Lung (tissue), 17 donors: ENCODE measurements at places on chromosomes 6 and 20.

DNA sequence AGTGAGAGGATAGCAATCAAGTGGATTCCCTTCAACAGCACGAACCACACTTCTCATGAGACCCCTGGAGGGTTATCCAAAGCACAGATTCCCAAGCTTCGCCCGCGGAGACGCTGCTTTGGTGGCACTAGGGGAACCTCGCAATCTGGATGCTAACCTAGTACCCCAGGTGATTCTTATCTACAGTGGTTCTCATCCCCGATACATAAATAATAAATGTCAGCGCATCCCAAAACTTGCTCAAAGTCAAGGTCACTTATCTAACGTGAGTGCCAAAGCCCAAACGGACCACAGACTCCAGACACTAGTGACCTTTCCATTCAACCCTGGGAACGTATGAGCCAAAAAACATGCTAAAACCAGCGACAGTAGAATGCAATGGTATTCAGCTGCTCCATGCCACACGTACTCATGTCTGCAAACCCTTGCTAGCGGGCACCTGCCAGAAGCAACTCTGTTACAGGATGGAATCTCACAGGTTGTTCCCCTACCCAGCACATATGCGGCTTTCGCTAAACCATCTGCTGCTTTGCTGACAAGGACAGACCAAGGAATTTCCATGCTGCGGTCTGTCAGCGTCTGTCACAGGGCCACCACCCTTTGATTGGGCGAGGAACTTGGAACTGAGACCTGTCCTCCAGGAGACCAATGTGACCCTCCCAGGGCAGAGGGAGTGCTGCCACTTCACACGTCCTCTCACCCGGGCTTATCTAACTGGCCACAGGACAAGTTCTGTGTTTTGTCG is 16.8 kb downstream of the MYLK4 start:
- DNase-seq: no peak

DNA sequence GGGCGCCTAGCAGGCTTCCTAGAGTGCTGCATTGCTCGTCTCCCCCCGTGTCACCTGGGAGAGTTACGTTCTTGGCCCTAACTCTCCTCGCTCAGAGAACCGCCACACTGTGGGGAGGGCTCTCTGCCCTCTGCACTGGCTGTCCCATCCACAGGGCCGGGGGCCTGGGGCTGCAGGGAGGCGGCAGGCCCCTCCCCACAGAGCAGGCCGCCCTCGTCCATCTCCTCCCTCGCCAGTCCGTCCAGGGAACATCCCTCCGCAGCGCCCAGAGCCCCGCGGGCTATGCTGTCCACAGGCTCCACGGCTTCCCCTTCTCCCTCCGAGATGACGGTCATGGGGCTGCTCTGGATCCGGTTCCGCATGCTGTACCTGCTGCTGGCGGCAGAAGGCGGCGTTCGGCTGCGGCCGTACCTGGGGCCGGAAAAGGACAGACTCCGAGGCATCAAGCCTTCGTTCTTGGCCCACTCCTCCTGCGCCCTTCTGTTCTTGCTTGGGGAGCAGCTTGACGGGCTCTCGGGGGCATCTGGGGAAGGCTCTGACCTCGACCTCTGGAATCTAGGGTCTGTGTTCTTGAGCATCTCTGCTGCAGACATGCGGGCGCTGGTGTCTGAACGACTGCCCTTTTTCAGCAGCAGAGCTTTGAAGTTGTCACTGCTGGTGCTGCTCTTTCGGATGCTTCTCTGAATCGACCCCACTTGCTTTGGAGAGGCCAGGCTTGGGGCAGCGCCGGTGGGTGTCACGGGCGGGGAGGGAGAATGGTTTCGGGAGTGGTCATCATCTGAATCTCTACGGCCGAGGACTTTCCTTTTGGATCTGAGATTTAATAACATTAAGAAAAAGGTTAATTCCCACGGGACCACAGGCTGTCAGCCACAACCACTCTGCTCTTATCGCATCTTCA is 20.2 kb downstream of the HEBP2 start:
- no peak for DNase-seq

DNA sequence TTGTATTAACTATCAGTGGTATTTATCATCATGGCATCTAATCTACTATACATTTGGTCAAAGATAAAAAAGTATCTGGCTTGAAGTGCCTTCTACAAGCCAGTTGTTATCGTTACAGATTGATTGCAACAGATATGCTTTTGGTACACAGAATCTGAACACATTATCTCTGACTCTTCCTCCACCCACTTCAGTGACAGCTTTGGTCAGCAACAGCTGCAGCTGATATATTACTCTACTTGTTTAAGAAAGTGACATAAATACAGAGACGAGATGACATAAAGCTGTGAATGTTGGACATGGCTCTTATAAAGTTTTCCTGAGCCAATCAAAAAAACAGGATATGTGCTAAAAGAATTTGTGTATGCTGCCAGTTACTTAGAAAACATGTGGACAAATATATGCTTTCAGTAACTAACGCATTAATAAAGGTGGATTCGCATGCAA is 77.6 kb downstream of the HIVEP2 start:
- peak; percentile 71 for DNase-seq

GRCh38 chr6:13203145-13203544 is 125.2 kb downstream of the TBC1D7 start:
- DNase-seq: no peak

DNA sequence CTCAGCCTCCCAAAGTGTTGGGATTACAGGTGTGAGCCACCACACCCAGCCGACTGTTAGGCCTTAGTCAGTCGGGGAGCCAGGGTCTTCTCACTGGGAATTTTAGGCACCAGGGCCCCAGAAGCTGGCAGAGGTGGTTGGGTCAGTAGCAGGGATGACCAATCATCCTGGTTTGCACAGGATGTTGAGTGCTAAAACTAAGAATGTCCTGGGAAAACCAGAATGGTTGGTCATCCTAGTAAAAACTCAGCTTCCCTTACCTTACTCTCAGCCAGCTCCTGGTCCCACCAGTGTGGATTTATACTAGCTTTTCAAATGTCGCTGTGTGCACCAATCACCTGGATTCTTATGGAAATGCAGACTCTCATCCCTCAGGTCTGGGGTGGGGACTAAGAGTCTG is 31.8 kb downstream of the KCNG1 start:
- DNase-seq: no peak

- DNase-seq: no peak
Measured at GRCh38 chr20:1017677-1018076, 15.6 kb upstream of the RSPO4 start.

DNA sequence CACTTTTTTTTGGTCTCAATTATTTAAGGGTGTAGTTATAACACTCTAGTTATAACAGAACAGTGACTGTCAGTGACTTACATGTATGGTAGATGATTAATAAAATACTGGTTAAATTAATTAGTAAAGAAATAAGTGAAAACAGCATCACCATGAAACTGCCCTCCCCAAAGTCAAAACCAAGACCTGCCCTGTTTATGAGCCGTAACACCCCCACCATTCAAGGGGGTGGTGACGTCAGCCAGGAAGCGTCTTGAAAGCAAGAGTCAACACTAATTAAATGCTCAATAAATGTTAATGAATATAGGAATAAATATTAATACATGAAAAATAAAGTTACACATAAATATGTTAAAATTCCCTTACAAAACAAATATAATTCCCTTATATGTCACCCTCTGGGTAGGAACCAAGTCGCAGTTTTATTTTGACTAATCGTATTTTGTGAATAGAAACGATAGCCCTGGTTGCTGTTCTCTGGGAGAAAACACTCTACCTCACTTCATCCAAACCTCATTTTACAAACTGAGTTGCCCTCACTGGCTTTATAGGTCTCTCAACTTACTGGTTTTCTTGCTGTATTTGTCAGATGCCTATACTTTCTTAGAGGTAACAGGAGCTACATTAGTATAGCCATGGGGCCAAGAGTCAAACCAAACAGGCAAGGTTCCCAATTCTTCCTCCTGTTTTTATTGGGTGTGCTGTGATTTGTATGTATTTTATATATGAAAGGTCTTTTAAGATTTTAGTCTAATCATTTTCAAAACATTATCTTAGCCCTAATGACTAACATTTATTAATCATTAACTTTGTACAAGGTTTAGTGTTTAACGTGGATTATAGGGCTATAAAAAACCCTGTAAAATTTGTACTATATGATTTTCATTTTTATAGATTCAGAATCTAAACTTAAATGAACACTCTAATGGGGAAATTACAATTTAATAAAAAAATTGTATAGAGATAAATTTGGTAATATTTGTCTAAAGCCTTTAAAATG is 227.9 kb upstream of the IRAK1BP1 start:
- no peak for DNase-seq

- DNase-seq: no peak
Measured at GRCh38 chr20:24585796-24586522, 116.5 kb downstream of the SYNDIG1 start.

- peak; percentile 34 for DNase-seq
Measured at GRCh38 chr6:75613056-75613501, 11.4 kb downstream of the SENP6 start.

DNA sequence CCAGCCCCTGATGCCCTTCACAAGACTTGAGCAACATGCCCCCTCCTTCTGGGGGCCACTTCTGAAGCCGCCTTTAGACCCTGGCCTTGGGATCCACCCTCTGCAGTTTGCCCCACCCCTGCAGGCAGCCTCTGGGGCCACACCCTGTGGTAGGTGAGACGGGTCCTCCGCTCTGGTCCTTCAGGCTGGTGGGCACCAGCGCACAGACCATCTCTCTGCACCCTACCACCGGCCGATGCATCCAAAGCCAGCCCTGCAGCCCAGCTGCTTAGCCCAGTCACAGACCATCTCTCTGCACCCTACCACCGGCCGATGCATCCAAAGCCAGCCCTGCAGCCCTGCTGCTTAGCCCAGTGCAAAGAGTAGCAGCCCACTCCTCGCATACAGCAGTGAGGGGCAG is 159.3 kb upstream of the ECI2 start:
- no peak for DNase-seq

DNA sequence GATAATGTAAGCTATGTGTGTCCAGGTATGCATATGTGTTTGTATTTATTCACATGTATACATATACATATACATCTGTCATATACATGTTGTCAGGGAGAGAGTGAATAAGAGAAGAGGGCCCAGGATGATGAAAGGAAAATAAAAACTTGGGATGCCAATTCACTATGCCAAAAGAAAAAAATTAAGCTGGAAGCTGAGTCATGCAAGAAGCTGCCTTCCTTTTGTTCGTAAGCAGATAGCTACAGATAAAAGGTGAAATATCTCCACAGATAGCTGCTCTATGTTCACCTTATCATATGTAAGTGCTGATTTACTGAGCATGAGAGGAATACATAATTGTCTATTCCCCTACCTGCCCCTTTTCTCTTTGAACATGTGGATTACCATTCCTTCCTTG is 579.9 kb downstream of the EPM2A start:
- no peak for DNase-seq

GRCh38 chr6:98831057-98831958 is 3.1 kb upstream of the POU3F2 start:
- no peak for DNase-seq

DNA sequence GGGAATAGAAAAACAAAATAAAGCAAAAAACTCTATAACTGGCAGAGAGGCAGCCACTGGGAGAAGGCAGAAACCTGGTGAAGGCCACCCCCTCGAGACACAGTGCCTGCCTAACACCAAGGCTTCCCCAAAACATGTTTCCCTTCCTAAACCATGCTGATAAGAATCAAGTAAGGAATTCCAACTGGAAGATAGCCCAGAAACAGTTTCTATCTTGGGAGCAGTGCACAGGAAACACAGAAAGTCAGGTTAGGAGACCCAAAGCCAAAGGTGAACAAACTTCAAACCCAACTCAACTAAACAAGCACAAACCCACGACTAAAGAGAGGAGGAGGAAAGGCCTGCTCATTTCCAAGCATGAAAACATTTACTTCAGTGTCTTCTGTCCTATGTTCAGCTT is 433.7 kb upstream of the RGS17 start:
- DNase-seq: no peak

GRCh38 chr20:46670585-46671584 is 18.4 kb downstream of the TP53RK start:
- DNase-seq: no peak

DNA sequence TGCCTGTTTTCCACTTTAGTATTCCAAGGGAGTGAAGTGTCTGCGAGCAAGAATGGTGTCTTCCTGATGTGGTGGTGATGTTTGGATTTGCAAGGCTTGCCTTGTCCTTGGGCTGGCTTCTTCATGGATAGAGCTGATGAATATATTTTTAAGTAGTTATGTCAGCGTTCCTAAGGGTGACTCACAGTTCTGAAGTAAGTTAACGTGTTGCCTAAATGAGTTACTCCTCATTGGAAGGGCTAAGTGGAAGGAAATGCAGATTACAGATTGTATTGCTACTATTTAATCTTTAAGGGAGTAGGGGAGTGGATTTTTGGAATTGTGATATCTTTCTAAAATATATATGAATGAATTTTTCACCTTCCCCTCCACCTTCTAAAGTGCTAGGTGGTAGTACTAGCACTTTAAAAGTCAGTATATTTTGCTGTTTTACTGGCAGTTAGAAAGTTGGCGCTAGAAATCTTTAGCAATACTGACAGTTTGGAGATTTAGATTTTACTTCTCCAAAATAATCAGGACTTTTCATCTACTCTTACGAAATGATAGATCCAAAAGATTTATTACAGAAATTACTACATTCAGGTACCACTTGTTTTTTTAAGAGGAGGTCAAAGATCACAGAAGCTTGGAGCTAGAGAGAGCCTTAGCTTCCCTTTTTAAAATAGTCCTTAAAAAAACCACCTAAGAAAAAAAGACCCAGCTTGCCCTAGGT is 197.4 kb downstream of the JARID2 start:
- DNase-seq: no peak

DNA sequence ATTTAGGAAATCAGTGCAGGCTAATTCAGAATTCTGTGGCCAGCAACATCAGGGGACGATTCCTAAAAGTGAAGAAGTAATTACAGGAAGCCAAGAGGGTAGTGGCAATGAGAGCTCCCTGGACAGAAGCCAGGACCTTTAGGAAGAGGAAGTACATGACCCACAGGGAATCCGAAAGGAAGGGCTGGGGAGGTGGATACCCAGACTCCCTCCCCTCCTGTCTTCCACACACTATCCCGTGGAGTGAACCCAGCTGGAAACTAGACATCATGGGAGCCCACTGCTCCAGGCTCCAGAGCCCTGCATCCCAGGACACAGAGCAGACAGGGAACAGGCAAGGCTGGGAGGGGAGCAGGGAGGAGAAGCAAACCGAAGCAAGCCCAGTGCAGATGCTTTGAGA is 83.0 kb downstream of the SNX5 start:
- peak; percentile 59 for DNase-seq

GRCh38 chr6:141077355-141078333 is 1055.1 kb upstream of the GJE1 start:
- no peak for DNase-seq
